ENCODE measurements at places on chromosomes 16 and 17.
A peak's percentile ranks its signal among the peaks of the same experiment; 100 is the strongest.

DNA sequence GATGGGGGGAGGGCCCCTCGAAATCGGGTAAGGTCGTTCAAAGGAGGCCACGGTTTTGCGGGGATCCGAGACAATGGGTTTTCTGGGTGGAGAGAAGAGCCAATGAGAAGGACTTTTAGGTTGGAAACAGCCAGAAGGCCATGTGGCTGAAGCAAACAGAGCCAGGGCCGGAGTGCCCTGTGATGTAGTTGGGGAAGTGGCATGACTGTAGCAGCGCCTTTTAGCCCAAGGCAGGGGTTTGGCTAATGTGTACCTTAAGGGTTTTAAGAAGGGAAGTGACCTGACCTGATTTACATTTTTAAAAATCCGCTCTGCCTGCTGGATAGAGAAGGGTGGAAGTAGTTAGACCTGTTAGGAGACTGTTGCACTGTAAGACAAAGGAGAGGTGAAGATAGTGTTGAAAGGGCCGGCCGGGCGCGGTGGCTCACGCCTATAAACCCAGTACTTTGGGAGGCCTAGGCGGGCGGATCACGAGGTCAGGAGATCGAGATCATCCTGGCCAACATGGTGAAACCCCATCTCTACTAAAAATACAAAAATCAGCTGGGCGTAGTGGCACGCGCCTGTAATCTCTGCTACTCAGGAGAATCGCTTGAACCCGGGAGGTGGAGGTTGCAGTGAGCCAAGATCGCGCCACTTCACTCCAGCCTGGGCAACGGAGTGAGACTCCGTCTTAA is 1.0 kb downstream of the LYRM1 start:
- peak; percentile 35 for DNase-seq

- DNase-seq: no peak
Observed at GRCh38 chr17:20948984-20949777, 93.6 kb downstream of the USP22 start.

- no peak for DNase-seq
Observed at GRCh38 chr17:61574542-61575351, 16.3 kb downstream of the NACA2 start.

GRCh38 chr17:72380737-72381136 is 259.9 kb downstream of the SOX9 start:
- no peak for DNase-seq

DNA sequence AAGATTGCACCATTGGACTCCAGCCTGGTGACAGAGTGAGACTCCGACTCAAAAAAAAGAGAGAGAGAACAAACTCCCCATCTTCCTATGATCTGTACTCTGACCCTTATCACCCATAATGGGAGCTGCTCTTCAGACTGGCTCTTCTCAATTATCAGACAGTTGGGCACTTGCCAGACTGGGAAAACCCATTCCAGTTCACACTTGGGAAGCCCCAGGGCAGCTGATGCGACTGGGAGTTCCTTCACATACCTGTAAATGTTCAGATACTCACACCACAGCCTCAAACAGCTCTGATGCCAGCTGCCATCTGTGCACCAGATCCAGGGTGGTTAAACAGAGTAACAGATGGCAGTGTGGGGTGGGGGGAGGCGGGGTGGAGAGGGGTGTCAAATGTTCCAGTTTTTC is 23.8 kb upstream of the TMEM101 start:
- DNase-seq: peak; percentile 10

DNA sequence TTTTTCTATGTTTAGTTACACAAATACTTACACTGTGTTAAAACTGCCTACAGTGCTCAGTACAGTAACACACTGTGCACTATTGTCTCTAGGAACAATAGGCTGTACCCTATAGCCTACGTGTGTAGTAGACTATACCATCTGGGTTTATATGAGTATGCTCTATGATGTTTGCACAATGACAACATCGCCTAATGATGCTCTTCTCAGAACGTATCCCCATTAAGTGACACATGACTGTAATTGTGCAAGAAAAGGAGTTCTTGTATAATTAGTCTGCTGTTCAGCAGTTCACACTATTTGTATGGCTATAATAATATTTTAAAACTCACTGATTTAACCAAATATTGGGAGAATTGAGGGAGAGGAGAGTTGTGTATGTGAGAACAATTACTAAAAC is 173.7 kb downstream of the TRIM37 start:
- no peak for DNase-seq
